ENCODE measurements at places on chromosomes 16 and 17.
A peak's percentile ranks its signal among the peaks of the same experiment; 100 is the strongest.

DNA sequence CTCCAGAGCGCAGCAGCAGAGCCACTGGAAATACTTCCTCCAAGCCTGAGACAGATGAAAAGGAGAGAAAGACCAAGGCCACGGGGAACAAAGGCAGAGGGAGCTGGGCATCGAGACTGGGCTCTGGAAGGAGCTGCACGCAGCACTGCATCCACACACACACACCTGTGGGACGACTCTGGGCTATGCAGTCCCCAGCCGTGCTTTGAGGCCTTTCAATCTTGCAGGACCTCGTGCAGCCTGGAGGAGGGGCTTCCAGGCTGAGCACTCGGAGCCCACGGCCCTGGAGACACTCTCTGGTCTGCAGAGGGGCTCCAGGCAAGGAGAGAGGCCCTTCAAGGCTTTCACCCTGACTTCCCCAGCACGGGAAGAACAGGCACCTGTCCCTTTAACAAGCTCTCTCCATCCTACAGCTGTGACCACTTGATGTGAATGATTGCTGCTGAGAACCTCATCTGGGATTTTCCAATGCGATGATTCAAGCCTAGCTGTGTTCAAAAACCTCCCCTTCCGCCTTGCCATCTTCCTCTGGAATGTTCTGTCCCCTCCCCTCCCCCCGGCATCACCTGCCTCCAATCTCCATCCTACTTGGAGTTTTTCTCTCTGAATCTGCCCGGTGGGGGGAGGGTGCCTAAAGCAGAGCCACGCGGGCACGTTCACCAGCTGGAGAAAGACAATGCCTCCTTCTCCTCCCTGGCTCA is 37.5 kb downstream of the RBFOX3 start:
- DNase-seq, result no peak

DNA sequence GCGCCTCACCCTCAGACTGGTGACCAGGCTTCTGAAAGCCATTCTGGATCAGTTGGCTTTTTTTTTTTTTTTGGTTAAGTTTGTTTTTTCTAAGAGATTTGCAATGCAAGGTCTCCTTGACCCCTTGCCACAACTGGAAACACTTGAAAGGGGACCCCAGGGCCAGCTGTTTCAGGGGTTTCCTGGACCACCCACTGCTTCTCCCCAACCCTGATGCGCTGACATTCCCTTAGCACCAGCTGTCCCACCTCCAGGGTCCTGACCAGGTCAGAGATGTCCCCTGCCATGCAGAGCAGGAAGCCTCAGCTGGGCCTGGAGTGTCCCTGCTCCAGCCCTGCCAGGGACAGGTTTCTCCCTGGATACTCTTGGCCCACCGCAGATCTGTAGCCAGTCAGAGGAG is 8.1 kb upstream of the MRPL58 start:
- DNase-seq, result no peak

DNA sequence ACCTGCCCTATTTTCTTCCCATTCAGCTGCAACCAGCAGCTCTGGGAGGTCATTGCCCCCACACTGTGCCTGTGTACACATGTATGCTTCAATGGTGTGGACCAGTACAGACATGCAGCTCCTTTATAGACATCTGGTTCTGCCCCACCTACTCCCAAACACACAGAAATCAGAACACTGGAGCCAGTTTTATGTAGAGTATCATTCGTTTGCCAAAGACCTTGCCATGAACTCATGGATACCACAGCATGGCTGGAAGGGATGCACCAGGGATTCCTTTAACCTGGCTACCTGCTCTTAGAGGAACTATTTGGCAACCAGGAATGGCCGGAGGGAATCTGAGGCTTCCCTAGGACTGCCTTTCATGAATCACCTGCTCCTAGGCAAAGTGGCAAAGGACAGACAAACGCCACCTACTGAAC is 60.4 kb downstream of the ZFHX3 start:
- DNase-seq, result peak; percentile 28

- no peak for DNase-seq
These were observed 31.7 kb upstream of the CFAP20 start for GRCh38 chr16:58160855-58161254.

DNA sequence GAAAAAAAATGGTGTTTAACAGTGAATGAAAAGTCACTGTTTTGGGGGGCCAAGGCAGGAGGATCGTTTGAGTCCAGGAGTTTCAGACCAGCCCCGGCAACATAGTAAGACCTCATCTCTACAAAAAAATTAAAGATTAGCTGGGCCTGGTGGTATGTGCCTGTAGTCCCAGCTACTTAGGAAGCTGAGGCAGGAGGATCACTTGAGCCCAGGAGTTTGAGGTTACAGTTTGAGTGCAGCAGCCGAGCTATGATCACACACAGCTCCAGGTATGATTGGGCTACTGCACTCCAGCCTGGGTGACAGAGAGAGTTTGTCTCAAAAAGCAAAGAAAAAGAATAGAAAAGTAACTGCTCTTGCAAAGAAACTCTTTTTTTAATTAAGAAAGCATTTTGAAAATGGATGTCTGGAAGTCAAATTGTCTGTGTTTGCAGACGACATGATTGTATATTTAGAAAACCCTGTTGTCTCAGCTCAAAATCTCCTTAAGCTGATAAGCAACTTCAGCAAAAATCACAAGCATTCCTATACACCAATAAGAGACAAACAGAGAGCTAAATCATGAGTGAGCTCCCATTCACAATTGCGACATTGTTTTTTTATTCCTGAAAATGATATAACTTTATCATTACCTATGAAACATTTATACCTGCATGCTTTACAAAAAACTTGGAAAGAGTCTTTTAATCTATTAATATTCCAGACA is 20.5 kb upstream of the CPD start:
- DNase-seq, result no peak

DNA sequence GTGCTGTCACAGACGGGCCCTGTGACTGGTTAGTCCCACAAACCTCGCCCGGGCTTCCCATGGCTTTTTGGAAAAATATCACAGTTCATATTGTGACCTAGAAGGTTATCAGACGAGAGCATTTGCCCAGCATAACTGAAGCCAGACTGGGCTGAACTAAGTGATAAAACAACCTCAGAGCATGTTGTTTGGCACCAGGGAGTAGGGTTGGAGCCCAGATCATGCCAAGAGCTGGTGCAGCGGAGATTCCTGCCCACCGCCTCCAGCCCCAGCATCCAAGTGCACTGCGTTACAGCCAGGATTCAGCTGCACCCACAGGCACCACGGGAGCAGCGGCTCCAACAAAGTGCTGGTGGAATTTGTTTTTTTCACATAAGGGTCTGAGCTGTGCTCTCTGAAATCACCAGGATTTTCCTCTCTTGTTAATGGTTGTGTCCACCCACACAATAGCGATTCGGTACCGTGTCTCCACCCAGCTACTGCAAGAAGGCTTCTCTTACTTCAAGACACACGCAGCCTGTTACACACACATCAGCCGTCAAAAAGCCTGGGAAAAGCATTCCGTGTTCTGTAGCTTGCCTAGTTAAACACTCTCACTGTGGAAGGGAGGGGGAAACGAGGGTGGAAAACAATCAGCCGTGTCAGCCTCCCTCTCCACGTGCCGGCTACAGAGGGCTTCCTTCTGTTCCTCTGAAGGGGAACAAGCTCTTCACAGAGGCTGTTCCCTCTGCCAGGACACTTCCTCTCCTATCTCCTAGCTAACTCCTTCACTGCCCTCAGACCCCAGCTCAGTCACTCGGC is 273.8 kb downstream of the C16orf95 start:
- no peak for DNase-seq

- no peak for DNase-seq
These were observed 44.5 kb downstream of the SLFN5 start for GRCh38 chr17:35287286-35287811.

Data from NCI-H1694 (cell line).